A549 treated with RU486 at 1 μM for 4 hours (cell line): ENCODE measurements at places on chromosomes 2 and 18. TPM values are rescaled to one million over a fixed set of nuclear protein-coding genes. Genes with fewer than 3 reads are reported as not detected.

GKN2 gene
- 1.8 to 3.5 TPM (median 2.8 TPM) in 5 replicates for total RNA-seq

MRPL33 gene
- 282 to 542 TPM (median 292 TPM) in 5 replicates for total RNA-seq

TCF23 gene
- total RNA-seq, result not detected in 5 replicates

PDE11A gene
- total RNA-seq, result 0.19 to 0.61 TPM (median 0.47 TPM) in 5 replicates

AKAIN1 gene
- total RNA-seq, result not detected in 5 replicates

LCT gene
- 0.03 to 0.07 TPM (median 0.05 TPM) in 3 of 5 replicates, not detected in the others for total RNA-seq

TMEM247 gene
- total RNA-seq, result not detected in 5 replicates

SLC9A4 gene
- total RNA-seq, result not detected in 5 replicates

SERPINB8 gene
- total RNA-seq, result 8.8 to 14.8 TPM (median 9.3 TPM) in 5 replicates

ADGRF3 gene
- total RNA-seq, result 0.10 to 0.22 TPM (median 0.17 TPM) in 3 of 5 replicates, not detected in the others

HOXD12 gene
- total RNA-seq, result not detected in 5 replicates

ZNF396 gene
- total RNA-seq, result 0.41 to 0.94 TPM (median 0.64 TPM) in 5 replicates

CCDC102B gene
- total RNA-seq, result 0.28 to 0.88 TPM (median 0.61 TPM) in 4 of 5 replicates, not detected in the other

KLF11 gene
- total RNA-seq, result 3.2 to 6.7 TPM (median 5.4 TPM) in 5 replicates

PLGLB1 gene
- 0.37 to 1.5 TPM (median 0.84 TPM) in 5 replicates for total RNA-seq

DSG4 gene
- total RNA-seq, result not detected in 5 replicates

CPO gene
- total RNA-seq, result not detected in 5 replicates

RNF144A gene
- 4.5 to 8.2 TPM (median 7.6 TPM) in 5 replicates for total RNA-seq

EVX2 gene
- total RNA-seq, result 0.02 TPM in 1 of 5 replicates, not detected in the others

IL36RN gene
- total RNA-seq, result 0.06 to 0.59 TPM (median 0.08 TPM) in 4 of 5 replicates, not detected in the other

HOXD3 gene
- total RNA-seq, result 0.14 to 0.33 TPM (median 0.21 TPM) in 4 of 5 replicates, not detected in the other

MPV17 gene
- total RNA-seq, result 69.2 to 99.8 TPM (median 85.7 TPM) in 5 replicates

CPLX4 gene
- total RNA-seq, result not detected in 5 replicates

LYG2 gene
- 0.17 TPM in 1 of 5 replicates, not detected in the others for total RNA-seq

CAPN14 gene
- 0.03 to 0.07 TPM (median 0.05 TPM) in 3 of 5 replicates, not detected in the others for total RNA-seq

CYP1B1 gene
- total RNA-seq, result 6.3 to 9.8 TPM (median 8.5 TPM) in 5 replicates

IL1RN gene
- total RNA-seq, result 0.14 to 0.42 TPM (median 0.25 TPM) in 4 of 5 replicates, not detected in the other

TUBB8B gene
- 0.32 TPM in 1 of 5 replicates, not detected in the others for total RNA-seq

PLA2R1 gene
- 1.4 to 2.9 TPM (median 2.6 TPM) in 5 replicates for total RNA-seq

GAL3ST2 gene
- total RNA-seq, result 0.10 to 0.36 TPM (median 0.23 TPM) in 4 of 5 replicates, not detected in the other

MYO7B gene
- total RNA-seq, result 0.09 to 0.28 TPM (median 0.22 TPM) in 4 of 5 replicates, not detected in the other

PCARE gene
- not detected in 5 replicates for total RNA-seq
